Lower lobe of right lung (tissue), 2 donors: ENCODE measurements at places on chromosomes 11 and 22.

- DNase-seq: no peak
Observed at GRCh38 chr22:28268171-28268570, 349.1 kb upstream of the PITPNB start.

GRCh38 chr22:47192651-47193437 lies 430.4 kb downstream of the TBC1D22A start:
- peak; percentile 51 for DNase-seq

GRCh38 chr22:42957958-42958357 lies 57.0 kb downstream of the PACSIN2 start:
- DNase-seq: no peak

- DNase-seq: no peak
Observed at GRCh38 chr11:16082095-16083055, 274.0 kb downstream of the SOX6 start.

- no peak for DNase-seq
Observed at GRCh38 chr11:86508604-86509587, 134.2 kb downstream of the CCDC81 start.

DNA sequence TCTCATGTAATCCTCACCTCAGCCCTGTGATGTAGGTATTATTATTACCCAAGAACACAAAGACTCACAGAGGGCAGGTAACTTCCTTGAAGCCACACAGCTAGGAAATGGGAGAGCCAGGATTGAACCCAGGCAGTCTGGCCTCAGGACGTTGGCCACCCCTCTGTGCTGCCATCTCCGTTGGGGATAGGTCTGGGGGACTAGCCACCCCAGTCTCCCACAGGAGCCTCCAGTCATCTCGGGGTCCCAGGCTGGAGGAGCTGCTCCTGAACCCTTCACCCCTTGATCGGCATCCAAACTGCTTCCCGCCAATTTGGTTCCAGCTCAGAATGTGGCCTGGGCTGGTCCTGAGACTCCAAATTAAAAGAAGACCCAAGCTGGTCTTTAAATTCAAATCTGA lies 10.4 kb upstream of the TCF20 start:
- DNase-seq: no peak

GRCh38 chr22:40728731-40729189 lies 49.5 kb downstream of the MCHR1 start:
- DNase-seq: peak; percentile 51

GRCh38 chr11:17692931-17693330 lies 26.4 kb upstream of the MYOD1 start:
- DNase-seq: no peak

- no peak for DNase-seq
Observed at GRCh38 chr11:90124946-90125345, 9.5 kb upstream of the NAALAD2 start.

GRCh38 chr11:17985517-17985916 lies 27.3 kb downstream of the SERGEF start:
- no peak for DNase-seq

- DNase-seq: no peak
Observed at GRCh38 chr22:47626428-47627390, 864.3 kb downstream of the TBC1D22A start.

DNA sequence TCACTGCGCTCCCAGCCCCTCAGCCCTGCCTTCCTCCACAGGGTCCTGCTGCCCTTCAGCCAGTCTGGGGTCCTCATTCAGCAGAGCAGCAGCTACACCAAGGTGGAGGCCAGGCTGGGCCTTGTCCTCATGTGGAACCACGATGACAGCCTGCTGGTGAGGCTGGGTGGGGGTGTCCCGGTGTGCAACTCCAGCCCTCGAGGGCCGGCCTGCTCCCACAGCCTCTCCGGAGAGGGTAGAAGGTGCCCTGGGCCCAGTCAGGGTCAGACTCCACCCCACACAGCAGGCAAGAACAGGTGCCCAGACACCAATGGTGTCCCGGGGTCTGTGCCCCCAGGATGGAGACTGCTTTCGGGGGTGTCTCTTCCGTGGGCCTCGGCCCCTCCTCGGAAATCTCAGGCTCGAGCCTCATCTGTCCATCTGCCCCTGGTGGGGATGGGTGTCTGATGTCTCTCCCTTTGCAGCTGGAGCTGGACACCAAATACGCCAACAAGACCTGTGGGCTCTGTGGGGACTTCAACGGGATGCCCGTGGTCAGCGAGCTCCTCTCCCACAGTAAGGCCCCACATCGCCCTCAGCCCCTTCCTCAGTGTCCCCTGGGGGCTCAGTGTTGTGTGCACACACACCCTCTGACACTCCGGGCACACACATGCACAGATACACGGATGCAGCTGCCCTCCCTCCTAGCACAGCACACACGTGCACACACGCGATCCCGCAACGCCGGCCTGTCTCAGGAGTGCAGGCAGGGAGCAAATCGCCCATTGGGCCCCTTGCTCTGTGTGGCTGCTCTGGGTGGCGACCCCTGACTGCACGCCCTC lies 4.9 kb downstream of the MUC5AC start:
- DNase-seq: no peak

DNA sequence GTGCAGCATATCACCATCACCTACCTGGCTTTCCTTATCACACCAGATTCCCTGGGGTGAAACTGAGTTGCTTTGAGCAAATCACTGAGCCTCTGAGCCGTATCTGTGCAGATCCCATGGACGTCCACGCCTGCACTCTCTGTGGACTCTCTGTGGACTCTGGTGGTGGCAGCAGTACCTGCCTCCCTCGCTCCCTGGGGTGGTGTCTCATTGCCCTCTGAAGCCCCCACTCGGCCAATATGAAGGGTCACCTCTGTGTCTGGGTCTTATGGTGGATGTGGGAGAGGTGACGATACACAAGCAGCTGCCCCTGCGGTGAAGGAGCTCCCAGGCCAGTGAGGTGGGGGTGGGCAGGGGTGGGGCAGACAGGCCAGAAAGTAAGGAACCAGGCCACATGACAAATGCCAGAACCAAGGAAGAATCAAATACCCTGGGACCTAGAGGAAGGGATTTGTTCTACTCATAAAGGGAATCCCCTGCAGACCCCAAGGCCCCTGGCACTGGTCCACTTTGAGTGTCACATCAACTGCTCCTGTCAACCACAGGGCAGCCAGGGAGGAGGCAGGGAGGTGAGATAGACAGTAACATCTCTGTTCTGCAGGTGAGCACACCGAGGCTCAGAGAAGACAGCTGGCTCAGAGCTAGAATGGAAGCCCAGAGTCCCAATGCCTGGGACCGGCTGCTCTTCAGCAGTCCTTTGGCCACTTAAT lies 9.2 kb upstream of the CHST1 start:
- DNase-seq: no peak

- DNase-seq: no peak
Observed at GRCh38 chr11:12200279-12200990, 90.0 kb downstream of the MICAL2 start.

- DNase-seq: no peak
Observed at GRCh38 chr22:35310556-35311550, 11.2 kb downstream of the TOM1 start.

DNA sequence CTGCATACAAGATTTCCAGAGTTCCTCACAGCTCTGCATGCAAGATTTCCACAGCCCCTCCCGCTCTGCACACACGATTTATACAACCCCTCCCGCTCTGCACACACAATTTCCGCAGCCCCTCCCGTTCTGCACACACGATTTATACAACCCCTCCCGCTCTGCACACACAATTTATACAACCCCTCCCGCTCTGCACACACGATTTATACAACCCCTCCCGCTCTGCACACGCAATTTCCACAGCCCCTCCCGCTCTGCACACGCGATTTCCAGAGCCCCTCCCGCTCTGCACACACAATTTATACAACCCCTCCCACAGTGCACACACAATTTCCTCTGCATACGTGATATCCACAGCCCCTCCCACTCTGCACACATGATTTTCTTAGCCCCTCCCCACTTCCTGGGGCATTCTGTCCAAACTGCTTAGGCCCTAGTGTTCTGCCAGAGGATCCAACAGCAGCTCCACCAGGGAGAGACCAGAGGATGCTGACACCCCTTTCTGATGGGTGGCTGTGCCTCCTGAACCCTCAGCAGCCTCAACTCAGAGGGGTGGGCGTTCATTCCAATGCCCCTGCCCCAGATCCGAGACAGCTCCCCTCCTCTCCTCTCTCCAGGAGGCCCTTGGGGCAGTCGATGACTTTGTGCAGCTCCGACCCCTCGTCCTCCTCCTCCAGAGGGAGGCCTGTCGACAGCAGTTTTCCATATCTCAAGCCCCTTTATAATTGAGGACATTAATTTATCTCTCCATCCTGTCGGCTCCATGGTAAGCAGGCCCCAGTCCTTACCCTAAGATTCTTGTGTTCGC lies 671.7 kb downstream of the BRD1 start:
- no peak for DNase-seq

- DNase-seq: no peak
Observed at GRCh38 chr11:122158171-122158570, 42.2 kb upstream of the BLID start.

GRCh38 chr11:104899226-104899625 lies 966 bp upstream of the CASP12 start:
- DNase-seq: no peak

DNA sequence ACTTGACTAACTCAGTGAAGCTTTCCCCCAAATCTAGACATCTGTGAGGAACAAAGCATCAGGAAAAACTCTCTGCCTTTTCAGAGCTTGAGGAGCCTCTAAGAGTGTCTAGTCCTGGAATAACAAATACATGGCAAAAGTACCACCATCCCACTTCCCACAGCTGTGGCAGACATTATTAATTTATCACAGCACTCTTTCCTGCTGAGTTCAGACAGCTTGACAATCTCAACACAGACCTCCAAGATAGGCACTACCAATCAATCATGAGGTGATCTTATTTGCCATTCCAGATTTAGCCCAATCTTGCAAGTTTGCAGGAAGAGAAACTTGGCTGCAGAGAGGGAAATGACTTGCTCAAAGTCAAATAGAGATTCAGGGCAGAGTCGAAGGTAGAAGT lies 202.8 kb downstream of the MN1 start:
- DNase-seq: no peak

- DNase-seq: no peak
Observed at GRCh38 chr11:73297231-73297590, 10.9 kb upstream of the ARHGEF17 start.

DNA sequence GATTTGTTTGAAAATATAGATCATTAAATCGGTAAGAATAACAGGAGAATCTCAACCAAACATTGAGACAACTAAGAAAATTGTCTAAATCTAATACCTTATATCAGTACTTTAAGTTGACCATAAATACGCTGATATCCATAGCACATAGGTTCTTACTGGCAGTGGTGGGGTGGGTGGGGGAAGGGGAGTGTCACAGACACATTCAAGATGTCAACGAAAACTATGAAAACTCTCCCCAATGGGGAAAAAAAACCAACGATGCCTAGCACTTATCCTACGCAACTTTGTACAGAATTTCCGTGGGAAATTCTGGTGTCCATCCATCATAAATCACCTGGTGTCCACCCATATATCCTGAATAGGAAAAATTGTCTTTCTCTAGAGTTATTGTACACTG lies 6.2 kb downstream of the GRAP2 start:
- DNase-seq: no peak

DNA sequence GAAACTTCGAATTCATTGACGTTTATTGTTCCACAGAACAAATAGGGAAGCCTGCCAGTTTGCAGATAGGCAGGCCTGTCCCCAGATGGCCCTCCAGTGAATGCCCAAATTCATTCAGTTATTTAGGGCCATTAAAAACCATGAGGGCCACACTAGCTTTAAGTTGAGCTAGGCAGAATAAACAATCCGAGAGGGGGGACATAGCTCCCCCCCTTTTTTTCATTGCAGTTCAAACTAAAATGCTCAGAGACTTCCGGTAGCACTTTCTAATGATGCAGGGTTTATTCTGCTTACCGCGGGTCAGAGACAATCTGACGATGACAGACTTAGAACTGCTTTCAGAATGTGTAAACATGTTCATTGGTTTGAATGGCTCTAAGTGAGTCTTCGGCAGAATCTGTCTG lies 72.0 kb downstream of the ZBTB16 start:
- no peak for DNase-seq

DNA sequence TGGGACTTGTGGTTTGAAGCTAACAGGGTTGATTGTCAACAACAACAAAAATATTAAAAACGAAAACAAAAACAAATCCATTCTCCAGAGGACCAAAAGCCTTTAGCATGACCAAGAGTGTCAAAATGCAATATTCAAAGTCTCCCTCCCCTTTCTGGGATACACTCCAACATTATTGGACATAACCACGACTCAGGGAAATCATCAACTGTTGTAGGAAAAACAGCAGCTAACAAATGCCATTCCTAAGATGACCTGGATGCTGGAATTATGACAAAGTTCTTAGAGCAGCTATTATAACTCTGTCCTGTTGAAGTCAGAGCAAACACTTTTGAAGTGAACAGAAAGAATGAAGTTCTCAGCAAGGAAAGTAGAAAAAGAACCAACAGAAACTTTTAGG lies 143.0 kb downstream of the TMEM135 start:
- no peak for DNase-seq

DNA sequence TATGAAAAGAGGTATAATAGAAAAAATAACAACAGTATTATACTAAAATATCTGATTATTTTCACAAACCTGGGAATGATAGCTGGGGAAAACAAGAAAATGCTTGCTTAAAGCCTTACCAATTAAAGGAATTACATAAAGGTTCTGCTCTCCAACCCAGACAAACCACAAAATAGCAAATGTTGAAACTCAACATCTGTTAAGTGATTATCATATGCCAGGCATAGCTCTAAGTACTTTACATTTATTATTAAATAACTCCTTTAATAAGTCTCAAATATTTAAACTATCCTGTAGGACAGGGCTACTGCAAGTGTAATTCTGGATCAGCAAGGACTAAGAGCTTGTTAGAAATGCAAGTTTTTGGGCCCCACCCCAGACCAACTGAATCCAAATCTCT lies 20.1 kb downstream of the OR10A6 start:
- no peak for DNase-seq

- DNase-seq: no peak
Observed at GRCh38 chr22:27836181-27836580, 34.6 kb upstream of the MN1 start.

DNA sequence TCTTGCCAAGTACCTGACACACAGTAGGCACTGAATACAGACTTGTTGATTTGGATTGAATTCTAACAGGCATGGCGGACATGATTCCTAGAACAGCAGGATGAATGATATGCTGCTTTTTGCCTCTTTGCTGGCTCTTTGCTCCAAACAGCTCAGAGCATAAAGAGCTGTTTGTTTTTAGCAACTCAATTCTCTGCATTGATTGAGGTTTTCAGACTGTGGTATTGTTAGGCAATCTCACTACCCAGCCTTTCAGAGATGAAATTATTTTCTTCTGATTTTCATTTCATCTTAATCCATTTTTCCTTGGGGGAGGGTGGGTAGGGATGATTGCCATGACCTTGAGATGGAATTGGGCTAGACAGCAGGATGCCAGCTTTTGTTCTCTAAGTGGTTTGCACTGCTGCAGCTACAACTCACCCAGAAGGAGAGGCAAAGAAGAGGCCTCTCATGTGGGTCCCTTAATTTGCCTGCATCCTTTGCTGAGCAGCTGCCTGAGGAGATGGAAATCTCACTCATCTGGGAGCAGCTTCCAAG lies 20.5 kb downstream of the COA4 start:
- no peak for DNase-seq
